Brain microvascular endothelial cell (primary cell): ENCODE measurements at places on chromosomes 5 and 9.
A peak's percentile ranks its signal among the peaks of the same experiment; 100 is the strongest.

GRCh38 chr9:113763429-113763828 lies 112.7 kb upstream of the ZNF618 start:
- no peak for DNase-seq

DNA sequence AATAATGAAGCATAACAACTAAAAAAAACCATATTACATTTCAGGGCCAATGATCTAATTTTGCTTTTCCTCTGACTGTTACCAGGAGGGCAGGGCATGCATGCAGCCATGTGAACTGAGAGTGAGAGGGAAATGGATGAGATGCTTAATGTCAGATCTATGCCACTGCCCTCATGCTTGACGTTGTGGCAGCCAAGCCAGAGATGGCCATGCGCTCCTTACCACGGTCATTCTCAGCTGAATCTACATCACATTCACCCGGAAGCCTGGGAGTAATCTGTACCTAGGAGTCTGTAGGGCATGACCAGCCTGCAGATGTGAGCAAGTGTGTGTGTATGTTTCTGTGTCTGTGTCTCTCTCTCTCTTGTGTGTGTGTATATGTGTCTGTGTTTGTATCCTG lies 183.7 kb downstream of the KDM4C start:
- no peak for DNase-seq

GRCh38 chr5:67518227-67518626 lies 321.6 kb upstream of the CD180 start:
- DNase-seq, result no peak

GRCh38 chr5:37494756-37495155 lies 115.6 kb downstream of the WDR70 start:
- no peak for DNase-seq

GRCh38 chr5:75242067-75242466 lies 5.4 kb upstream of the ANKRD31 start:
- no peak for DNase-seq

DNA sequence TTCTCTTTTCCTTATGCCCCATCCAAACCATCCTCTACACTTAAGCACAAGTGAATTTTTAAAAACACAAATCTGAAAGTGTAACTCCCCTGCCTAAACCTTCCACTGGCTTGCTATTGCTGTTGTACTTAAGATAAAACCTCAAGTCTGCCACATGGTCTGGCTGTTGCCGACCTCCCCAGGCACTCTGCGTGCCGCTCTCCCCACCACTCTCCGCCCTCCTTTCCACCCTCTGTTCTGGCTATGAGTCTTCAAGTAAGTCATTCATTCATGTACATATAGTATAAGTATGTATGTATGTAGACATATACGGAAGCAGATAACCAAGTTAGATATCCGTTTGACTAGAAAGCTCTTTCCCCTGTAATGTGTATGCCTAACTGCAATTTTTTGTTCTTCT lies 94.7 kb upstream of the ANKRD55 start:
- no peak for DNase-seq

DNA sequence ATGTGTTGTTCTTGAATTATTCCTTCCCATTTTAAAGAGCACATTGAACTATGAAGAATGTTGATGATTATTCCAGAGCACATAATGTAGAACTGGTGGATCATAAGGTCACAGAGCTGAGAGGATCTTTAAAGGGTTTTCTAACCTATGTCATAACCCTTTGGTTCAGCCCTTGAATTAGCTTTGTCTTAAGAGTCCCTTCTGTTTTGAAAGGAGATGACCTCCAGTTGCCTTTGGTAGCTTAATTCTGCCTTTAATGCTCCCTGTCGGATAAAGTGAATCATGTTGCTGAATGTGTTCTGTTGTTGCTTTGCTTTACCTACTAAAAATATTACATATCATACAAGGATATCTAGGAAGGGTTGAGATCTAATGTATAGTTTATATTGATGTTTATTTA lies 99.1 kb upstream of the PRRC1 start:
- DNase-seq, result no peak

DNA sequence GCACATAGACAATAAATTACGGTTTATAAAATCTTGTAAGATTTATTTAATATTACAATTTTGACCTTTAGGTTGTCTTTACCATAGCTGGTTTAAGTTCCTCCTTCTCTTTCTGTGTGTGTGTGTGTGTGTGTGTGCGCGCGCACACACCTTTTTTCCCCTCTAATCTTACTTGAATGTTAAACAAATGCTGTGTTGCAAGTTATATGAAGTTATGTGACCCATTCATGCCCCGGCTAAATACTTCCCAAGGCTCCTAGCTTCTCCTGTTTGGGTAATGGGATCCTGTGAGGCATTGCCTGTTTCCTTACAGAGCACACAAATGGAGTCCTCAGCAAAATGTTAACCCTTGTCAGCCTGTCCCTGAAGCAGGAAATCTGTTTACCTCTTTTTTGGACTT lies 125.6 kb upstream of the ZNF608 start:
- DNase-seq, result no peak

- no peak for DNase-seq
These were observed 535.7 kb upstream of the ACO1 start for GRCh38 chr9:31848505-31849285.

DNA sequence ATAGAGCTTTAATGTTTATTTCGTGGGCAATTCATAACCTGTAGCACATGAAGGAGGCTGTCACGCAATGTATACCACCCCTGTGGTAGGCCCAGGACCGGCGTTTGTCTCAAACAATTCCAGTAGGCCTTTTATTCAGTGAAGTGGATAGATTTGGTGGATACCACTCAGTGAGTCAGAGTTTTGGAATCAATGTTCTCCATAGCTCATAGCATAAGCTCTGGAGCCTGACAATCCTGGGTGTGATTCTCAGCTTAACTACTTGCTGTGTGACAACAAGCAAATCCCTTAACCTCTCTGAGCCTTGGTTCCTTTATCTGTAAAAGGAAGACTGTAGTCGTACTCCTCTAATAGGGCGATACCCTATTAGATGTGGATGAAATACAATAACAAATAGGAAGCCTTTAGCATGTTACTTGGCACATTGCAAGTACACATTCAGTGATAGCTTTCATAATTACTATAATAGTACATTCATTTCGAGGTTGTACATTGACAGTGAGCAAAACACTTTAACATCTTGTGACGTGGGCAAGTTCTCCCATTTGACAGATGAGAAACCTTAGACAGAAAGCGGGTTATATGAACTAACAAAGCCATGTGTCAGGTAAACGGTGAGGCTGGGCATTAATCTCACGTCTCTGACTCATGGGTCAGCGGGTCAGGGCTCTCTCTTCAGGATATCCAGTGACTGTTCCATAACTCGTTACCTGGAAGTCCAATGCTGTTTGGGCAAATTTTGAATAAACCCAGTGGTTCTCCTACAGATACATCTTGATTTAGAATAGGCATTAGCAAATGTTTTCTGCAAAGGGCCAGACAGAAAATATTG lies 130.8 kb downstream of the C9orf152 start:
- DNase-seq, result peak; percentile 78

GRCh38 chr9:14347406-14348122 lies 33.6 kb upstream of the NFIB start:
- DNase-seq, result peak; percentile 15

DNA sequence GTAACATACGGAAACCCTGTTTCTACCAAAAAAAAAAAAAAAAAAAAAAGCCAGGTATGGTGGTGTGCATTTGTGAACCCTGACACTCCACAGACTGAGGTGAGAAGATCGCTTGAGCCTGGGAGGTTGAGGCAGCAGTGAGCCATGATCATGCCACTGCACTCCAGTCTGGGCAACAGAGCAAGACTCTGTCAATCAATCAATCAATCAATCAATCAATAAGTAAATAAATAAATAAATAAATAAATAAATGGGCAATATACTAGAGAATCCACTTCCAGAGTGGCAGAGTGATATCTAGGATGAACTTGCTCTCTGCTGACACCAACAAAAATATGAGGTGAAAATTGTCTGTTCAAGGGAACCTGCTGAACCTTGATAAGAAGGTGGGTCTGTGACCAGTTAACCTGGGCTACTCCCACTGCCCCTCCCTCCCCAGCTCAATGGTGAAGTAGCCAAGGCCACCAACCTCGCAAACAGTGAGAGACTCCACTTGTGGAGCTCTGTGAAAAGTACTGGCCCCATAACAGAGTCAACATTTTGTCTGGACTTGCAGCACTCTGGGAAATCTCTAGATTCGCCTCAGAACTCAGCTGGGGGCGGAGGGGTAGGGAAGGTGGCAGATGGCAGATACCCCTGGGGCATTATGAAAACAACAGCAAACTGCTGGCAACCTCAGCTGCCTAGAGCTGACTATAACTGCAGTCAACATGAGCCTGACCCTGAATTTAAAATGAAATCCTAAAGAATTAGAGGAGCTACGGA lies 163.7 kb downstream of the ROR2 start:
- no peak for DNase-seq

- DNase-seq, result no peak
These were observed 14.4 kb downstream of the GLRX start for GRCh38 chr5:95808013-95808685.

DNA sequence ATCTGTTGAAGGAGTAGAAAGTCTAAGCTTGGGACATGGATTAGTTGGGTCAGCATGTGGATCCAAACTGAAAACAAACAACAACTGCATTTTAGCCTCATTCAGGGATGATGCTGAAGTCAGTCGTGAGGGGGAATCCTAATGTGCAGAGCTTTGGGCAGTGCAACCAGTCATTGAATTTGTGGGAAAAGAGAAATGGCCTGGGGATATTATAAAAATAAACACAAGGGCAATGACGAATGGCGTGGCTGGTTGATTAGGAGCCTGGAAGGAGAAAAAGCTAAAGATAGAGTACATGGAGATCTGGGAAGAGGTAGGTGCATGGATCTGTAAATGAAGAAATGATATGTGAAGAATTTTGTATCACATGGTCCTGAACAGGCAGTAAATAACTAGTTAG lies 477.6 kb downstream of the TLE1 start:
- DNase-seq, result no peak

DNA sequence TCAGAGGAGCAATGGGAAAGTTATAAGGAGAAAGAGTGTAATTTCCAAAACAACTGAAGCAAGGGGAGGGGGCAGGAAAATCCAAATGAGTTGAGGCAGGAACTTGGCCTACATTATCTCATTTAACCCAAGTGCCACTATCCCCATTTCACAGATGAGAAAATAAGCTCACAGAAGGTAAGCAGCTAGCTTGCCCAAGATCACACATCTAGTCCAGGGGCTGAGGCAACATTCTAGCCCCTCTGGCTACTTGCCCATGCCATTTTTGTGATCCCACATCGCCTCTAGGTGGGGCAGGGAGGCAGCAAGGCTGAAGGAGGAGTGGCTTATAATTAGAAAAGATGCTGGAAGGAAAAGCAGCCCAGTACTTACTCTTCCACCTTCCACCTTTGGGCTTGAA lies 2.6 kb upstream of the PSIP1 start:
- DNase-seq, result no peak

- no peak for DNase-seq
These were observed 25.4 kb upstream of the SUB1 start for GRCh38 chr5:32559921-32560320.

DNA sequence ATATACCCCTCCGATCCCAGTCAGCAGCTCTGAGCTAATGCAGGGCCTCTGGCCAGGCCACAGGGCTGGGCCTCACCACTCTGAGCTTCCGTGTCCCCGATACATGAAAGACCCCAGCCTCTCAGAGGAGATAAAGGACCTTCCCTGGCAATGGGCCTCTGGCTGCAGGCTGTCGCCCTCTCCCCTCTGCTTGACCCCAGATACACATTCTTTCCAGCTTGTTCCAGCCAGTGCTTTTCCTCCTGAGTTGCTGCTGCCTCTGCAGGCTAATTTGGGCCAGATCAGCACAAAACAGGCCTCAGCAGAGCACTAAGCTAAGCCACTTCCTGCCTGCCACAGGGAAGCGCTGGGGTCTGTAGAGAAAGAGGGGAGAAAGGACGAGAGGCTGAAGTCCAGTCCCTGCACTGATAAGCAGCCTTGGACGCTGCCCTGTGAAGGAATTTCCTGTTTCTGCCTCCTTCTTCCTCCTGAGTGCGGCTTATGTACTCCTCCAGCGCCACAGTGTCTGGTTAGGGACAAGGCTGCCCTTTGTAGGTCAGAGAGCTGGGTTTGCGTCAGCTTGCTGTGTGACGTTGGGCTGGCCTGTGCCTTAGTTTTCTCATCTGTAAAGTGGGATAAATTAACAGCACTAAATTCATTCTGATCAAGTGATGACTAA lies 73.0 kb upstream of the IL17B start:
- peak; percentile 64 for DNase-seq

GRCh38 chr5:5089895-5090649 lies 50.1 kb upstream of the ADAMTS16 start:
- DNase-seq, result no peak

- DNase-seq, result no peak
These were observed 57.4 kb upstream of the ADRA1B start for GRCh38 chr5:159858871-159859270.

- no peak for DNase-seq
These were observed 16.7 kb upstream of the UBQLN1 start for GRCh38 chr9:83724436-83724835.

DNA sequence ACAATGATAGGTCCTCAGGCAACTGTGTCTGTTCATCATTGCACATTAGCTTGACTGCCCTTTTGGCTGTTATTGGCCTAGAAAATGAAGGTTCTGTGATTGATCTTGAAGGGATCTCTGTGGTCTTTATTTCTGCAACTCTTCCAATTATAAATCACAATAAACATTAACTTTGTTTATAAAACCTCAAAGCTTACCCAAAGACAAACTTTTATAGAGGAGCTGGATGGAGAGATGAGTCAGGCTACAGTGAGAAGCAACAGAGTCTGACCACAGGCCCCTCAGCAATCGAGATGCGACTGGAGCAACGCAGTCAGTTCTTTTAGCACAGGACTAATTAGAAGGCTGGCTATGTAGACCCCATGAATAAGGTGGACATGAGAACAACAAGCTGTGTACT lies 5.3 kb downstream of the MACROH2A1 start:
- no peak for DNase-seq

GRCh38 chr9:98259791-98260190 lies 4.3 kb upstream of the TBC1D2 start:
- no peak for DNase-seq

GRCh38 chr9:73643379-73644013 lies 491.8 kb downstream of the ANXA1 start:
- peak; percentile 2 for DNase-seq

- DNase-seq, result no peak
These were observed 77.2 kb downstream of the TSPAN17 start for GRCh38 chr5:176724472-176724871.

DNA sequence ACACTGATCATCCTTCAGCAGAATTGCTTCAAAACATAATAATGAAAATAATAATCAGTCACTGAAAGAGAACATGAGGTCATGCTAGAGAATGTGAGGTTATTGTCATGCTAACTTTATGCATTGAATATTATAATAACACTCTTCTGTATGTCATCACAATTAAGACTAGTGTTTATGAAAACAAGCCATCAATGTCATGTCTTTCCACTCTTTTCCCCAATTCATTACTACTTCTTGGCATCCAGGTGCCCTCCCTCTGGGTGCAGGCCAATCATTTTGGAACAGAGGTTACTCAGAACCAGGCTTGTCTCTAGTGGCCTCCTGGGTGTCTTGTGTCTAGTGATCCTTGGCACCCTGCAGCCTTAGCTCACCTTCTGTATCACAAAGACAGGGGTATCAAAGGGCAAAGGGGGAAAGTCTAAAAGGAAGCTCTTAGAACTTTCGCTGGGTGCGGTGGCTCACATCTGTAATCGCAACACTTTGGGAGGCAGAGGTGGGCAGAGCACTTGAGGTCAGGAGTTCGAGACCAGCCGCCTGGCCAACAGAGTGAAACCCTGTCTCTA lies 217.6 kb upstream of the PIK3R1 start:
- DNase-seq, result no peak
